ENCODE measurements at places on chromosomes 3 and 15.

GRCh38 chr15:39281094-39281493 lies 299.8 kb upstream of the THBS1 start:
- no peak for DNase-seq

DNA sequence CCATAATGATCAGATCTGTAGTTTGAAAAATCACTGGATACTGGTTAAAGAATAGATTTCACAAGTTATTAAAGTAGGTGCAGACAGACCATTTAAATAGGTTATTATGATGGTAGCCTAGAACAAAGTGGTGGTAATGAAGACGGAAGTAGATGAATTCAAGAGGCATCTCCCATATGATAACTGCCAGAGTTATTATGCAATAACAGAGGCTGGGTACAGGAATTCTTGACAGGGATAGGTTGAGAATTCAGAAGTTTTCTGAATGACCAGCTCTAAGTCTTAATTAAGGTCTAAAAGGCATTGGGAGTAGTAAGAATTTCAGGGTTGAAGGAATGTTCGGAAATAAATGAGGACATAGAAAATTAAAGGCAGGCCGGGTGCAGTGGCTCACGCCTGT lies 108.9 kb downstream of the PEAK1 start:
- no peak for DNase-seq

DNA sequence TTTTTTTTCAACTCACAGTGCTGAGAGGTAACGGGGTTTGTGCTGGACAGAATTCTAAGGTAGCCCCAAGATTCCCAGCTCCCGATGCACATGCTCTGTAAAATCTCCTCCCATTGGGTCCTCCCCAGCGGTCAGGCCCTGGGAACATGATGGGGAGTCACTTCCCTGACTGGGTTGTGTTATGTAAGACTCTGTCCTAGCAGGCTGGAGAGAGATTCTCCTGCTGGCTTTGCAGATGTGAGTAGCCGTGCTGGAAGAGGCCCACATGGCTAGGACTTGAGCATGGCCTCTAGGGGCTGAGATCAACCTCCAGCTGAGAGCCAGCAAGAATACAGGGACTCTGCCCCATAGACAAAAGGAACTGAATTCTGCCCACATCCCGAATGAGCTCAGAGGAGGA lies 83.7 kb upstream of the OXTR start:
- no peak for DNase-seq

GRCh38 chr15:44441095-44441501 lies 13.7 kb downstream of the CTDSPL2 start:
- no peak for DNase-seq

DNA sequence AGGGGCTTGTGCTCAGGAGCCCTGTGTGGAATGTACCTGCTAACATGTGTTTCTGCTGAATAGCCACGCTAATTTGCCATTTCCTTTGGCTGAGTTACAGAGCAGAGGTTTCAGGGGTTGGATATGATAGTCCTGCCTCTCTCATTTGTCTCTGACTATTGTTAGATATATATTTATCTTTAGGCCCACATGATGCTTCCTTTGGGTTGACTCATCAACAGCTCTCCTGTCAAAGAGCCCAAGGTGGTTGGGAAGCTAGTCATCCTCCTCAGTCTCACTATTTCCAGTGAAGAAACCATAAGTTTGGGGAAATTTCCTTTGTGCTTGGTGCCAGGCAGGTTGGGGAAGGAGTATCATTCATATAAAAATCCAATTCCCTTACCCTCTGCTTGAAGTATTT lies 1194.6 kb downstream of the ZPLD1 start:
- no peak for DNase-seq

GRCh38 chr3:124397088-124397487 lies 333.2 kb upstream of the UMPS start:
- DNase-seq = no peak

DNA sequence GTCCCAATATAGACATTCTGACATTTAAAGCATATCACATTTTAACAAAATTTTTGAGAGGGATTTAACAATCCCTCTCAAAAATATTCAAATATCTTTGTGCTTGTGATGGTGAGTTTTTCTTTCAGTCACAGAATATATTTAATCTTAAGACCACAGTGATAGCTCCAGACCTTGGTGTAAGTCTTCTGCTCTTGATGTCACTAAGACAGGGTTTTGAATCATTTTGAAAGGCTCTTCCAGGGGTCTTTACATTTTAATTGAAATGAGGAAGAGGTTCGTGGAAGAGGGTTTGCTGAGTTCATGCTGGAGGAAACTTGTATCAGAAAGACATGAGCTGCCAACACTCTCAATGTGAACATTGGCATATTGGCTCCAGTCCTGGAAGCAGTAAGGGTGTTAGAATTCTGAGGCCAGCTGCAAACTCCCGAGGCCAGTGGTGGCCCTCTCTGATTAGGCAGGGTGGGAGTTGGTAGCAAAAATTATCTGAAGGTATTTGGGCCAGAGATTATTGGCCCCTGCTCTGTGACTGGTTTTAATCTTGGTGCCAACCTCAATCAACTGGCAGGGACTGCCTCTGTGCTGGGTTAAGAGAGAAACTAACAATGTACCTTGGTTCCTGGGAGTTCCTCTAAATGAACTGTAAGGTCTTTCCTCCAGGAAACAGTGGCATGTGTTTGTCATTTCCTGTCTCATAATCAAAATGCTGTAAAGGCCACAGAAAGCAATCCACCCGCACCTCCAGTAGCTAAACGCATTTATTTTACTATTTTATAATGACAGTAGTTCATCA lies 5.3 kb downstream of the POU1F1 start:
- no peak for DNase-seq

DNA sequence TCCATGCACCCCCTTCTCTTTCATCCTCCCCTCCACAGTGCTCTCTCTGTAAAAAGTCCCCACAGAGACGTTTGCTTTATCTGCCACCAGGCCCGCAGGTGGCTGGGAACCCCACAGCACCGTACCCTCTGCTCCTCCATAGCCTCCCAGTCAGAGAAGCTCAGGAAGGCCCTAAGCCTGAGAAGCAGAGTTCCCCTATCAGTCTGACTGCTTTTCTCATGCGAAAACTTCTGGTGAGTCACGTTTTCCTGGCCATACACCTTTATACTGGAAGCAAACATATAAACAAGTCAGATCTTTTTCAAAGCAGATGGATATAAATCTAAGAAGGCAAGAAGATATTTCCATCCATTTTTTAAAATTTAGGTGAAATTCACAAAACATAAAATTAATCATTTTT lies 51.5 kb upstream of the MEF2A start:
- DNase-seq = no peak

Measured in WTC11 (cell line).